Left renal cortex interstitium (tissue), 4 donors: ENCODE measurements at places on chromosomes 5 and 9. TPM values are rescaled to one million over a fixed set of nuclear protein-coding genes. Genes with fewer than 3 reads are reported as not detected.

DNA sequence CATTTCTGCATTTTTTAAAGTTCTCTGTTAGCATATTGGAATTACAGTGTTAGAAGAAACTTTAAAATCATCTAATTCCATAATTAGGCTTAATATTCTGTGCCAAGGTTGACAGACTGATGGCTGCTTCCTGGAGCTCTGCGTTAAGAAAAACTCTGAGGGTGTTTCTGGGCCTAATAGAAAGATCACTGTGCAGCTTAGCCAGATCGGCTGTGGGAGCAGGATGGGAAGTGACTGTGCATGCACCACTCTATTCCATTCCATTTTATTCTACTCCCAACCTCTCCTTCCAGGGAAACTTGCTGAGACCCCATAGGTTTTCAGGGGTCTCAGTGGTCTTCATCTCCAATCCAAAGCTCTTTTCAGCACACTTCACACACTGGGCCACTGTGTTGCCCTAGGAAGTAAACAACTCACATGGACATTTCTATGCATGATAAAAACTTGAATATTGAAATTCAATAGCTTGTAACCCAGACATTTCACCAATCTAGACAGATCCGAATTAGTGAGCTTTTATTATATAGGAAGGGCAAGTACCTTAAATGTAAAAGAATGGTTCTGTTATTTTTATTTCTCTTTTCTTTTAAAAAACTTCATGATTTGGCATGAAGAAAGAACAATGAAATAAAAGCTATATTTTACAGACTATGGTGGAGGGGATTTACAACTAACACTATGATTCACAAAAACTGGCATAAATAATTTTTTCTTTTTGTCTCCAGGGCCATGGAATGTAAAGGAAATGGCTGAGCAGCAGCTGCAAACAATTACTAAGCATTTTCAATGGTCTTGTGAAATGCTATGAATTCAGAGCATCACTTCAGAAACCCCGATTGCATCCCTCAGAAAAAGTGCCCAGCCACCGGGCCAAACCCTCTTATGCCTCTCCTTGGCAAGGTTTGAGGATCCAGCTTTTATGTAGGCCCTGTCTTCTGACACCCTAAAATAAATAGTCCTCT is 51.4 kb upstream of the DAB2 start:
- no peak for DNase-seq

- peak; percentile 38 for DNase-seq
These were observed 494 bp downstream of the CERT1 start for GRCh38 chr5:75510836-75511434.

DNA sequence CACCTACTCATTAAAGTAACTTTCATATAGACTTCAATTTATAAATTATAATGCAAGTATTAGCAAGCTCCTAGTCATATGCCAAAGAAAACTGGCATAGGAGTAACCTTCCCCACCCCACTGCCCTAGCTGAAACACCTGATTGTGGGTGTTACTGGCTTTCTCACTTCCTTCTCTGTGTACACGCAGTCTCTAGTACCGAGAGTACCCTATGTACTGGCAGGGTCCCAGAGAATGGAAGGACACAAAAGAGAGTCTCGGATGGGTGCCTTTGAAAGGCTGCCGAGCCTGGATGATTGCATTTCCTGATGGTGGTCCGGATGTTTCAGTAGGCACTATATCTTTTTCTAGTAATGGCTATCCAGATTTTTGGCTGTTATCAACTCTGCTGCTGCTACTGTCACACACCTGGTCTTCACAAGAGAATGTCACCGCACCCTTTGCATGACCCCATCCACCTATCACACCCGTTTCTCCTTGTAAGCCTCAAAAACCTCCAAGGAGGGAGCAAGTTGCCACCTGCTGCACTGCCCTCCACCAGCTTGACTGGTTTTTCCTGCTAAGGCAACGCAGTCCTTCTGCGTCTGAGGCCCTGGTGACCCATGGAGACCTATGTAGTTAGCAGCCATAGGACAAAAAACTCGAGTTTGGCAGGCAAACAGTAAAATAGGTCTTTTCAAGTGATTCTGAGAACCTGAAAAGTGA is 53.8 kb upstream of the CLINT1 start:
- peak; percentile 41 for DNase-seq

DNA sequence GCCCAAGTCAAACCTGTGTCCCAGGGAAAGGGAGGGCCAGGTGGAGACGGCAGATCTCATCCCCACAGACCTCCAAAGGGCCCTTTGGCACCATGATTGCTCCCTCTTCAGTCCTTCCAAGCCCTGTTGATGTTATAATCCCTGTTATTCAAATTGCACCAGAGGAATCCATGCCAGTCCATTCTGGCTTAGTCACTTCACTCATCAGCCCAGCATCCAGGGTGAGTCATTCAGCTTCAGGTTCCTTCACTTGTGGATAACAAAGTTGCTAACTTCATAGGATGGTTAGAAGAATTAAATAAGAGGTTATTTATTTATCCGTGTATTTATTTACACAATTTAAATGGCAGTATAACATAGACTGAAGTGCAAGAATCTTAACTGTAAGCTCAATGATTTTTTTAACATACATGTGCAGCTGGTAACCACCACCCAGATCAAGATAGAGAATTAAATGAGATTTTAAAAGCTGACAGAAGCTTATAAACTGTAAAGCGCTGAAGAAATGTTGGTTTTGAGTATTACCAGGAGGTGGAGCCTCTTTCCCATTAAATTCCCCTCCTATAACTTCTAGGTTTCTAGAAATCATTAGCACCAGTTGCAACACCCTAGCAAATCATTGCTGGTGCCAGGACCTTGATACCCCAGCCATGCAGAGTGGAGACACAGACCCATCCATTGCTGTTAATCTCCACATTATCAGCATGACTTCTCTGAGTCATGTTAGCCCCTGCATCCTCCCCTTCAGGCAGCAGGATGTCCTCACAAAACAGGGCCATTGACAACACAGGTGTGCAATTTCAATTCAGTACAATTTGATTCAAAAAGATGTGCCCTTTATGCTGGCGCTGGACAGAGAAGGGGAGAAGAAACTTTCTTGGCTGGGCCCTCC is 77.4 kb downstream of the SEC61B start:
- no peak for DNase-seq

DNA sequence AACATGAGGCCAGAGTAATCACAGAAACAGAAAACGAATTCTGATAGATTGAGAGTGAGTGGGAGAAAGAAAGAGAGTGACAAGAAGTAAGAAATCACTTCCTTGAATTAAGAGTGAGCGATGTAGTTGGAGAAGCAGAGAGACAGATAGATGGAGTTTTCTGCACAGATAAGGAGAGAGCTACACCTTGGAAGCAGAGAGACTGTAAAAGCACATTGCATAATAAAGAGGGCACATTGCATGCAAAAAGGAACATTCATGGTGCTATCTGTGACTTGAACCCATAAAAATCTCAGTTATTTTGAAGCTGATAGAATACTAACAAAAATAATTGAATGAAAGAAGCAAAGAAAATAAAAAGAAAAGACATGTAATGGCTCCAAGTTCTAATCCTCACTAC is 943.8 kb downstream of the NR2F1-AS1 start:
- no peak for DNase-seq

DNA sequence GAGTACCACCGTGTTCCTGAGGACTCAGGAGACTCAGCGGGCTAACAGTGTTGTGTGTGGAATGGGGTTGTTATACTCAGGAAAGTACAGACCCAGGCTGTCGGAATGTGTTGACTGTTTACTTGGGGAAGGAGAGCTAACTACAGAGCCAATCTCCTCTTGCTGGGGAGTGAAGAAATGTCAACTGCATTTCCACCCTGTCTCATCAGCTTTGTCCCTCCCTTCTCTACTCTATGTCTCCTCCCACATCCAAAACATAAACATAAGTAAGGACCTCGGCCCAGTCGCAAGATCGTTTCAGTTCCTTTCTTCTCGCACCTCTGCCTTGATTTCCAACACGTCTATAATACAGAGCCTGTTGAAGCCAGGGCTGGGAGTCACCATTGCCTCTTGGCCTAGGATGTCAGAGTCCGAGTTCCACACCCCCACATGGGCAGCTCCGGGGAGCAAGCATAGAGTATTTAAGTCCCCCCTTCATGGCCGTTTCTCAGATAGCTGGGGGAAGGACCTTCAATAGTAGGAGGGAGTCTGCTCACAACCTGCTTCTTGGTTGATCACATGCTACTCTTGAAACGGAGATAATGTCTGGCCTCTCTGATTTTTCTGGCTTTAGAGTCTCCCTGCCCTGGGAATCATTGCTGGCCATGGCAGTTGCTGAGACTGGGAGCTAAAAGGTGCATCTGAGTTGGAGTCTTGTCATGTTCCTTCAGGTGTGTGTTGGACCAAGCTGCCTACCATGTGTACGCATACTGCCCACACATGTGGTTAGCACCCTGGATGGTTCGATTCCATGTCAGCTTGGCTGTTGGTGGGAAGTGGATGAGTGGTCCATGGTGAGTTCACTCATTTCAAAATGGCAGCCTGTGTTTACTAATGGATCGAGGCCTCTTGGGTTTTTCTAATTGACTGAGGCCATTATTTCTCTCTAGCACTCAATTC is 147.3 kb downstream of the MTX3 start:
- DNase-seq = no peak

DNA sequence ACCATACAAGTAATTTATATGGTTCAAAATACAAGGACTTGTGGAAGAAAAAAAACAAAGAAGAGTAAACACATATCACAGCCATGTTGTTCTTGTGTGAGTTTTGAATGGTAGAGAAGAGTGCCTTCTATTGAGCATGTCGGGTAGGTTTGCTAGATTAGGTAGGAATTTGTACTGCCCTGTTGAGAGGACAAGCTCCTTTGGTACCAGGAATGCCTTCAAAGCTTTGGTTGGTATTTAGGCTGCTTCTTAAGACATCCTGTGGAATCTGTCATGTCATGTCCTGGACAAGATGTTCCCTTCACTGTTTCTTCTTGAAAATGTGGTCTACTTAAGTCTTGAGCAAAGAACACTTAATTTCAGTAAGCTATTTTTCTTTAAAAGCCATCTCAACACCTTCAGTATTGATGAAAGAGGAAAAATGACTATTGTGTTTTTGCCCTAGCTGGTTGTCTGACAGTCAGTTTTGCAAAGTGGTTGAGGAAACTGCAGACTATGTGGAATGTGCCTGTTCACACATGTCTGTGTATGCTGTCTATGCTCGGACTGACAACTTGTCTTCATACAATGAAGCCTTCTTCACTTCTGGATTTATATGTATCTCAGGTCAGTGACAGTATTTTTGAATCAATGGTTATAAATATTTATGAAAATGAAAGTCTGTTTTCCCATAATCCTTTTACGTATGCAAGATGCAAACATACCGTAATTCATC is 296.9 kb downstream of the ADGRV1 start:
- no peak for DNase-seq

DNA sequence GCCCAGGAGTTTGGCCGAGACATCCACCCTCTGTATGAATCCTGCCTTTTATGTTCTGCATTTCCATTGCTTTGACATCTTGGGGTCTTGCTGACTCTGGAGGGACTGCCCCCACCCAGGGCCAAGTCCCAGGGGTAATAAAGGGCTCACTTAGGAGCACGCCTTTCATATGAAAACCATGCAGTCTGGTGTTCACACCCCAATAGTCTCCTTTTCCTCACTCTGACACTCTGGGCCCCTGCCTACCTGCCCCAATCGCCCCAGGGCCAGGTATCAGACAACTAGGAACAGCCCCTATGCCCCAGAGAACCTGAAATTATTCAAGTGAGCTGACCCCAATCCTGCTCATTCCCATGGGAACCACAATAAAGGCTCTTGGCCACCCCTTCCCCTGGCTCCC is 33.1 kb upstream of the RAPGEF1 start:
- no peak for DNase-seq

DNA sequence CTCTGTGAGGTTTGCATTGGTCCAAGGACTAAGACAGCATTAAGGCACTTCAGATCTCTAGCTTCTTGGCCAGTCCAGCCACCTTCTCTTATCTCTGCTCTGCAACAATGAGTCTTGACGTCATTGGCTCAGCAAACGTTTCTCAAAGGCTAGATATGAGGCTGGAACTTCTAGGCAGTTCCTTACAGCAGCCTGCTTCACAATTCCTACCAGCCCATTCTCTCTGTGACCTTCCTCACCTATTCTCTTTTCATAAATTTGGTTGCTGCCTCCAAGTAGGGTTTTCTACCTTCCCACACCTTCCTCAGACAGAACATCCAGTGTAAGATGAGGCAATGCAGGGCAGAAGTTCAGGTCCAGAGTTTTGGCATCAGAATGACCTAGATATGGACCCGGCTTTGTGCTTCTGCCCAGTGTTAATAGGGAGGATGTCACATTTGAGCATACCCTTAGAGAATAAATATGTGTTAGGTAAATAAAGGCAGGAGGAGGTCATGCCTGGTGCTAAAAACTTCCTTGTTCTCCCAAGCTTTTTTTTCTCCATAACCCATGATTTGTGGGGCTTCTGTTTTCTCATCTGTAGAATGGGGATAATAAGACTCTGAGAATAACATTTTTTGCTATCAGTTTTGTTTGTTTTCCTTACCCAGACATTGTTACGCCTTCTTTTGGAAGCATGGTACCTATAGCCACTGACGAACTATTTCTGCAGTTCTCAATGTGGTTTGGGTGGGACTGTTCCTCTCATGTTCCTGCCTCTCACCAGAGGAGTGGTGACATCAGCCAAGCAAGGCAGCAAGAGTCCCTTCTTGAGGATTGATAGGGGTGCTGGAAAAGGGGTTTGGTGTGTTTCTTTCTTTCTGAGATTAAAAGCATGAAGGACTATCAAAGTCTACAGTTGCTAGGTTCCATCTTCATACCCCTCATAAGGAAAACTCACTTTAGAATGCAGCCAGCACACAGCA is 220.6 kb upstream of the TRIM32 start:
- no peak for DNase-seq

DNA sequence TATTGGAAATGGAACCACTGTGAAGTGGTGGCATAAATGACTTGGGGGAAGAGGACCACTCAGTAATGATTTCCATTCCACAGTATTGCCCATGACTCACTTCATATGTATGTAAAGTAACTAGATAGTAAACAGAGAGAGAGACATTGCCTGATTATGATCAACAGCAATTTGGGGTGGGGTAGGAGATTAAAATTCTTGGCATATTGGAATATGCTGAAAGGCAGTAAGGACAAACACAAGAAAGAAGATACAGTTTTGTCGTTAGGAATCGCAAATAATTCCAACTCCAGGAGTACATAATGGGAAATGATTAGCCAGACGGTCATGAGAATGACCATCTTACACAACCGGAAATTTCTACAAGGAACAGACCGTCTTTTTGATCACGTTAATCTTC is 1.5 kb upstream of the HMGCS1 start:
- DNase-seq = no peak

DNA sequence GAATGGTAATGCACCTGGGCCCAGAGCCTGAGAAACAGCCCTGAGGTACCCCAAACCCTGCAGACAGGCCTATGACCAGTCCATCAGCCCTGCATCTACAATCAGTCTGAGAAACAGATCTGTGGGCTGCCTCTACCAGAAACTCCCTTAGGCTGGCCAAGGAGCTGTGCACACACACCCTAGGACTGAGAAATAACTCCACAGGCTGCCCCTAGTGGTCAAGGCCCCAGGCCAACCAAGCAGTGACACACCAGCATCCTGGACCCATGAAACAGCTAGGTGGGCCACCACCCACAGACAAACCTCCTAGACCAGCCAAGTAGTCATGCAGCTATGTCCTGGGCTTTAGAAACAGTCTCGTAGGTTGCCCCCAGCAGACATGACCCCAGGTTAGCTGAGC is 253.6 kb upstream of the VLDLR start:
- DNase-seq = no peak

The IFNA21 gene
- polyA plus RNA-seq = not detected

The VCAN gene
- polyA plus RNA-seq = 276 TPM

The HRH2 gene
- polyA plus RNA-seq = 2.5 TPM

The TLX3 gene
- not detected for polyA plus RNA-seq

The BTNL9 gene
- 5.6 TPM for polyA plus RNA-seq
